ENCODE measurements at places on chromosomes 2 and 18.

DNA sequence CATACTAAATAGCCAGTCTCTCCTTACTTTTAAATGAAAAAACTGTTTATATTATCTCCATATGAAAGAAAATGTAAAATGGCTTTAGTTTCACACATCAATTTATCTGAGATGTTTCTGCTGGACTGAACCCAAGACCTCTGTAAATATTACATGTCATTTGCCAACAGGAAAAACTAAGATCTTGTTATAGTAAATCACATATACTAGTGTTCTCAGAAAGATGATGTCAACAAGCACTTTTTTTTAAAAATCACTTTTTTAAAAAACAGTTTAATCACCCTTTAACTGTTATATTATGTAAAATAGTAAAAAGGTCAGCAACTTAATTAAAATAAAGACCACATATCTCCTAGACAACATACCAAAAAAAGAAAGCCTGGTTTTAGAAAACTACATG, 46.3 kb downstream of the PTPN2 start:
- DNase-seq: no peak

DNA sequence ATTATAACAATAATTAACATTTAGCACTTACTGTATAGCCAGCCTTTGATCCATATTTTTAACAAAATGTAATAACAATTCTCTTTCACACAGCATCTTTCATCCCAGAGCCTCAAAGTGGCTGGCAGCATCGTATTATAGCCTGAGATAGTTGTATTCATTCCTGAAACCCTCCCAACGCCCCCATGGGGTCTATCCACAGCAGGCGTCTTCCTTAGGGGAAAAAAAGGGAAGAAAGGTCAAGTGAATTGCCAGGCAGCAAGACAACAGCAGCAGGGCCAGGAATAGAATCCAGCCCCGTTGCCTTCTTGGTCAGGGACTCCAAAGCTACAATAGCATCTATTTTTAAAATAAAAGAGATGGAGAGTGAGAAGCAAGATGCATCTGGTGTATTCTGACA, 424.4 kb upstream of the ID2 start:
- DNase-seq: no peak

DNA sequence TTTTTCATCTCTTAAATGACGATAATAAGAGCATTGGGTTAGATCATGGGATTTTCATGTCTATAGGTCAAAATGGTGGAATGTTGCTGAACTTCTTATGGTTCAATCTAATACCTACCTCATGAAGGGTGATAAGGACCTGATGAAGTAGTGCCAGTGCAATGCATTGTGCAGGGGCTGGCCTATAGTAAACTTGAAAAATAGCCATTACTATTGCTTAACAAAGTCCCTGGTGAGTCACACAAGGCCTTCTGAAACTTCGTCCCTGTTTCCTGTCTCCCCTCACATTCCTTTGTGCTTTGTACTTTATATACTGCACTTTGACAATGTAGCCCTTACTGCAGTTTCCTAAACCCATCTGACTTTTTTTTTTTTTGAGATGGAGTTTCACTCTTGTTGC, 515.9 kb downstream of the SLC4A3 start:
- DNase-seq: no peak

DNA sequence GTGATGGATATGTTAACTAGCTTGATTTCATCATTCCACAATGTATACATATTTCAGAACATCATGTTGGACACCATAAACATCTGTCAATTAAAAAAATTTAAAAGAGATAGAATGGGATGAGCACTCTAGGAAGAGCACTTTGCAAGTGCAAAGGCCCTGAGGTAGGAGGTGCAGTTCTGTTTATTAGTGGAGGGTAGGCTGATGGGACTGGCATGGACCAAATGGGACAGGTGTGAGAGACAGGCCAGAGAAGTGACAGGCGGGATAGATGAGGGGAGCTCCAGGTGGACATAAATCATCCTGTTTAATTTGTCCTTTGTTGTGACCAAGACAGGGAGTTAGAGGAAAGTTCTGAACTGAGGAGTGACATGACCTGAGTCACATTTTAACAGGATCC, 477.9 kb downstream of the TSN start:
- DNase-seq: no peak
